ENCODE measurements at places on chromosomes 2 and 18.

- DNase-seq = no peak
Observed at GRCh38 chr2:82790206-82791021, 1668.7 kb downstream of the SUCLG1 start.

GRCh38 chr2:150882751-150883612 lies 378.7 kb downstream of the RBM43 start:
- no peak for DNase-seq

- no peak for DNase-seq
Observed at GRCh38 chr2:48668992-48669391, 51.3 kb downstream of the GTF2A1L start.

DNA sequence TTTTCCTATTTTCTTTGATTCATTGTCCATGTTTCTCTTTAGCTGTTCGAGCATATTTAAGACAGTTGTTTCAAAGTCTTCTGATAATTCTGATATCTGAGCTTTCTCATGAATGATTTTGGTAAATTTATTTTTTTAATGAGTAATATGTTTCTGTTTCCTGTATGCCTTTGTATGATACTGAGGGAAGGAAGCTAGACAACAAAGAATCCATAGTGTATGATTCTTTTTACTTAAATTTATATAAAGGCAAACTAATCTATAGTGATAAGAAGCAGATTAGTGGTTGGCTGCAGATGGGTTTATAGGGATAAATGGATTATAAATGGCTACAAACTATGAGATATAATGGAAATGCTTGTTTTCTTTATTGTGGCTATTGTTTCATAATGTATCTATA lies 352.7 kb upstream of the CDH2 start:
- no peak for DNase-seq

DNA sequence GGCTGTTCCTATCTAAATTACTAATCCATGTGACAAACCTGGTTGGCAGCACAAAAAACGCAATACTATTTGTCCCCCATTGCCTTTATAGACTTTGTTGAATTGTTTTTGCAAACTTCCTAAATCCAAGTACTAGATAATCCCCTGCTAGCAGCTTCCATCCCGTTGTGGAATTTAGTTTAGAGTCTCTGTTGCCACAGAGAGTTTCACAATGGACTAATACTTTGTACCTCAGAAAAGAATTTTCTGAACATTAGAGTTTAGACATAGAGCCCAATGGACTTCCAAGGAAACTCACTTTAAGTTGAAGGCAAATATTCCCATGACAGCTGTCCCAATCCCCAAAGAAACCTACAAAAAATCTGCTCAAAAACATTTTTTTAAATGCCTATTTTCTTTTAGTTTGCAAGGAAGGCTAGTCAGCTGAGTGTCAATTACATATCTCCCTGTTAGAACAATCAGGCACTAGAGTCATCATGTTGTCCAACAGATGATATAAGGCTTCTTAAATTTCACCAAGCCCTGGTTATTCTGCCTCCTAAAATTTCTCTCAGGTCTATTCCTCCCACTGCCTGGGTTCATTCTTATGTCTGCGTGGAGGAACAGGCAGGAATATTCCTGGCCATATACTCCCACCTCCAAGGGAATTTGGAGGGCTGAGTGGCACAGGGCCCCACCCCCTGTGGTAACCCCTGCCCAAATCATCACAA lies 27.2 kb downstream of the RNF152 start:
- no peak for DNase-seq

DNA sequence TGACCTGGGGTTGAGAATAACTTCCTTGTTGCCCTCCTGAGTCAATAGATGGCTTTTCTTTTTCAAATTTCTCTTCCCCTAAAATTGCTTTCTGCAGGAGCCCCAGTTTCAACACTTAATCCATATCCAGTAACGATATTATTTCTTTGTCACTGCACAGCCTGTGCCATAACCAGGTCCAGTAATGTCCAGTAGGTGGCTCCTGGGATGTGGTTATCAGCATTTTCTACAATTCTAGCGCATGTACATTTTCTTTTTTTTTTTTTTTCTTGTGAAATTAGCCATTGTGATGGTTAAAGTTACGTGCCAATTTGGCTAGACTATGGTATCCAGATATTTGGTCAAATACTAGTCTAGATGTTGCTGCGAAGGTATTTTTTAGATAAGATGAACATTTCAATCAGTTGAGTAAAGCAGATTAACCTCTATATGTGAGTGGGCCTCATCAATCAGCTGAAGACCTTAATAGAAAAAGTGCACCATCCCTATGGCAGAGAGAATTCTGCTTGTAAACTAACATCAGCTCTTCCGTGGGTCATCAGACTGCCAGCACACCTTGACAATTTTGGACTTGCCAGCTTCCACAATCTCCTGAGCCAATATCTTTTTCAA lies 72.9 kb upstream of the SCG2 start:
- no peak for DNase-seq

GRCh38 chr2:178767094-178768060 lies 39.8 kb downstream of the TTN start:
- DNase-seq = no peak
